ENCODE measurements at places on chromosomes 1 and 21.

GRCh38 chr1:156656806-156657740 is 15.2 kb downstream of the BCAN start:
- peak; percentile 66 for DNase-seq

GRCh38 chr1:184911103-184911745 is 63.1 kb downstream of the NIBAN1 start:
- no peak for DNase-seq

DNA sequence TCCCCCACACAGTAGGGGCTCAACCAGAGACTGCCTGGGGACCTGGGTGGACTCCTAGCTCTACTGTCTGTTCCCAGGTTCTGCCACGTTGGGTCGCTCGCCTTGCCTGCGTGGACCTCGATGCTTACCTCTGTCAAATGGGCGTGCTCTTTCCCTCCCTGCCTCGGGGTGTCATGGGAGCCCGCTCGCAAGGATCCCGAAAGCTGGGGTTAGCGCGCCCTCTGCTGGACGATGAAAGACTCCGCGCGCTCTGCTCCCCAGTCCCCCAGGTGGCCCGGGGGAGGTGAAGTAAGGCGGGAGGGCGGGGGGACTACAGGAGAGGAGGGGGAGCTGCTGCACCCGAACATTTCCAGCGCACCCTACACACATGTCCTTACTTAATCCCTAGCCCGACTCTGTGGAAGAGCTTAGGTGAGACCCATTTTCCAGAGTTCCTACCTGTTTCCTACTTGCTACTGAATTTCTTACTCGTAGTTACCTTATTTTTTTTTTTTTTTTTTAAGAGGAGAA is 2.3 kb upstream of the BSND start:
- DNase-seq: peak; percentile 51

- no peak for DNase-seq
Measured at GRCh38 chr1:30903343-30904034, 5.1 kb downstream of the SDC3 start.

- no peak for DNase-seq
Measured at GRCh38 chr1:7251454-7251800, 466.2 kb downstream of the CAMTA1 start.

GRCh38 chr1:215566556-215567490 is at the start of gene KCTD3:
KCTD3 (plus strand) TSS chr1:215567304; CDS start chr1:215567686, 382 bp downstream.
- DNase-seq: no peak

GRCh38 chr1:206705191-206705590 is 20.5 kb downstream of the MAPKAPK2 start:
- no peak for DNase-seq

GRCh38 chr1:167185062-167185461 is 35.6 kb upstream of the POU2F1 start:
- DNase-seq: no peak

- DNase-seq: no peak
Measured at GRCh38 chr1:90640325-90640724, 76.8 kb downstream of the BARHL2 start.

DNA sequence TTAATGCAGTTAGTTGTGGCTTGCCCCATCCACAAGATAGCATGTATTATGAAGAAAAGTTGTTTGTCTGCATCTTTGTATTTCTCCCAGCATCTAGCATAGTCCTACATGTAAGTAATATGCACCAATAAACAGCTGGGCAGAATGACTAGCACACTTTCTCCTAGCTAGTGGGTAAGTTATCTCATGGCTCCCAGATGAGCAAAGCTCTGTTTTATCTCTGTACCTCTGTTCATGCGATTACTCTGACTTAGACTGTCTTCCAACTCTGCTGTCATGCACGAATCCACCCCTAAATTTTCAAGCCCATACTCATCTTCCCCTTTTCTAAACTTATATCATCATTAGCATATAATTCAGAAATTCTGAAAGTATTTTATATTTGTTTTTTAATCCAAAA is 37.5 kb upstream of the KCTD3 start:
- no peak for DNase-seq

GRCh38 chr1:50667710-50668356 is 244.6 kb upstream of the DMRTA2 start:
- DNase-seq: no peak

GRCh38 chr1:185404291-185404690 is 87.2 kb upstream of the IVNS1ABP start:
- no peak for DNase-seq

- DNase-seq: no peak
Measured at GRCh38 chr1:240021709-240022108, 70.0 kb upstream of the FMN2 start.

- no peak for DNase-seq
Measured at GRCh38 chr1:82879701-82880305, 1079.1 kb downstream of the ADGRL2 start.

DNA sequence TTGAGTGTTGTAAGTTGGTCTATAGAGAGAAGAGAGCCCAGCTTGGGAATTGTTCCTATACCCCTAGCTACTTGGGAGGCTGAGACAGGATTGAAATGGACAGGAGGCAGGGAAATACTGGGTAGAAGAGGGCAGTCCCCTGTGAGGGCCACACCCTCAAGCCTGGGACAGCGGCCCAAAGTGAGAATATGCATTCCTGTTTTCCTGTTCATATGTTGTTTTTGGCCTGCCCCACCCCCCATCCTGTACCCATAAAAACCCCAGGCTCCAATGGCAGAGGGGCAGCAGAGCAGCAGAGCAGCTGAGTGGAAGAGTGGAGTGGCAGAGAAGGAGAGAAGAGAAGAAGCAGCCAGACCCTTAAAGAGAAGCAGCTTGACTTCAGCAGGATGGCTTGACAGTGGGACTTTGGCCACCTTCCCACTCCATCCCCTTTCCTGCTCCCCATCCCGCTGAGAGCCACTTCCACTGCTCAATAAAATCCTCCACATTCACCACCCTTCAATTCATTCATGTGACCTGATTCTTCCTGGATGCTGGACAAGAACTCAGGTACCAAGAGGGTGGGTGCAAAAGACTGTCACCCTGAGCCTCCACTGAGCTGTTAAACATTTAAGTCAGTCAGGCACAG is 70.6 kb upstream of the PUM1 start:
- DNase-seq: no peak

- no peak for DNase-seq
Measured at GRCh38 chr1:214247501-214248041, 33.4 kb upstream of the SMYD2 start.

- no peak for DNase-seq
Measured at GRCh38 chr1:107682467-107682866, 282.5 kb downstream of the VAV3 start.

DNA sequence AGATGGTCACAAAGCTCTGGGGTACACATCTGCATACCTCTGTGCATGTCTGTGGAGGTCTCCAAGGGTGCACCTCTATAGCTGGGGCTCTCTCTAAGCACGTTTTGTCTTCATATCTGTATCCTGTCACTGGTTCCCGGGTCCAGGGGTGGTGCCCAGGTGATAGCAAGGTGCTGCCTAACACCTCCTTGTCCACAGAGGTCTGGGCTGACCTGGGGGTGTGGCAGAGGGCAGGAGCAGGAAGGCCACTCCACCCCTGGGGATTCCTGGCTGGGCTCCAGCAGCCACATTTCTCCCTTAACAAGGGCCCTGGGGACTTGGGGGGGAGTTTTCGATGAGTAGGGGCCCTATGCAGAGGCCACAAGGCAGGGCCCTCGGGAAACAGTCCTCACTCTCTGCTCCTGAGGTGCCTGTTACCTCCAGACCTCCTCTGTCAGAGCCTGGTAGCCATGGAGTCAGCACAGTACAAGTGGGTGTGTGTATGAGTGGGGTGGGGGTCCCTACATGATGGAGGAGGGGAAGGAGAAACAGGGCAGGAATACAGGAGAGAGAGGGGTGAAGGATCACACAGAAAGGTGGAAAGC is 7.0 kb upstream of the CDCP2 start:
- DNase-seq: no peak

GRCh38 chr1:202553560-202554038 is 156.7 kb downstream of the SYT2 start:
- no peak for DNase-seq

DNA sequence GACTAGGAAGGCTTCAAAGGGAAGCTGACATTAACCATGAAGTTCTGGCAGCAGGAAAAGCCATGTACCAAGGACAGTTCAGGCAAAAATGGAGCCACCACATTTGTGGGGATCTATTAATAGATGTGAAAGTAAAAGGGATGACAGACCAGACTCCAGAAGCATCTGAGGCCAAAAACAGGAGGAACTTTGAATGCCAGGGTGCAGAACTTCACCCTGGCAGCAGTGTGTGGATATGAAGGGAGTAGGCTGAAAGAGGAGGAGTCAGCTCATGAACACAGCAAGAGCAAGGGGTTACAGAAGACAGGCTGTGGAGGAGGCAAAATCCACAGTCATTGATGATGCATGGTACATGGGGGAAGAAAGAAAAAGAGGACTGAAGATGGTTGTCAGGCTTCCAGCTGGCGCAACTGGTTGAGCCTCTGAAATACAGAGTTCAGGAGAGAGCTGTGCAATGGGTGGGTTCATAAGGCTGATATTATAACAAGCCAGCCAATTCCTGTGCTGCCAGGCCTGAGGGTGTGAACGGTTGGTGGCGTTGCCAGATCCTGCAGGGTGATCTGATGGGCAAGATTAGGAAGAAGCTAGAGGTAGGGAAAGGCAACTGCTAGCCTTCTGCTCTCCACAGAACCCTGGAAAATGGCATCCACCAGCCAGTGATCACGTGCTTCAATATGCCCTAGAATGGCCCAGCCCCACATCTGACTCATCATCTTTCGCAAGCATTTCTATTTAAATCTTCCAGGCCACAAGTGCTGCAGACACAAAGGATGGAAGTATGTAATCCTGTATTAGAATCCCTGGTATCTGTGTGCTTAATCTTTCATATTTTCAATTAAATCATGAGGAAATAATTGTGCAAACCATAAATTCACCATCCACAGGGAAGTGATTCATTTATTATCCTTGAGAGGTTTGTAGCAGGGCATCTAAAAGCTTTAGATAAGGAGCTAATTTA is 81.9 kb downstream of the SLC25A24 start:
- no peak for DNase-seq

DNA sequence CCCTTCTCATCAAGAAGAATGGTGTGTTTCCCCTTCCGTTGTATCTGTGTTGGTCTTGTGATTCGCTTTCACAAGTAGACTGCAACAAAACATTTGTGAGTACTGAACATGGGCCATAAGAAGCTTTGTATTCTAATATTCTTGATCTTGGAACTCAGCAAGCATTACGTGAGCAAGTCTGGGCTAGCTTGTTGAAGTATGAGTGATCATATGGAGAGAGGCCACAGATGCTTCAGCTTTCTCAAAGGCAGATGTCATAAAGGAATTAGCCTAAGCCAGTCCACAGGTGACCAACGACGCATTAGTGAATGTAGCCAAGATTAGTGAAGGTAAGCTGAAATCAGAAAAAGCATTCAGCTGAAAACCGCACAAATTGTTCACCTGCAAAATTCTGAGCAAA is 609.6 kb upstream of the NEGR1 start:
- no peak for DNase-seq

GRCh38 chr1:51740652-51741051 is 123.8 kb downstream of the OSBPL9 start:
- no peak for DNase-seq

DNA sequence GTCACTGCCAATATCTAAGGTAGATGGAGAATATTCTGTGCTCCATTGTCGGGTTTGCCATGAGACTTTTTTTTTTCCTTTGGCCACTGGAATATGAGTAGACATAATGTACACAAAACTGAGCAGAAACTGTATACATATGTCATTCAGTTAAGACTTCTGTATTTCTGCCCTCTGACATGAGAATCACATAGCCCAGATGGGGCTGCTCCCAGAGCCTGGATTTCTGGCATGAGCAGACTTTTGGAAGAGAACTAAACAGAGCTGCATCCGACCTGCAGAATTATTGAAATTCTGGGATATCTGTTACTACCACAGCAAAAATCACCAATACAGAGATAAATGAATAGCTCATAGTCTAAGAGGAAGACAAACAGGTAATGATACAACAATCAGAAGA is 62.3 kb downstream of the DAB1 start:
- DNase-seq: no peak

All from activated CD4-positive, CD25-positive, alpha-beta regulatory T cell (primary cell).